ENCODE measurements at places on chromosomes 7 and 10.

DNA sequence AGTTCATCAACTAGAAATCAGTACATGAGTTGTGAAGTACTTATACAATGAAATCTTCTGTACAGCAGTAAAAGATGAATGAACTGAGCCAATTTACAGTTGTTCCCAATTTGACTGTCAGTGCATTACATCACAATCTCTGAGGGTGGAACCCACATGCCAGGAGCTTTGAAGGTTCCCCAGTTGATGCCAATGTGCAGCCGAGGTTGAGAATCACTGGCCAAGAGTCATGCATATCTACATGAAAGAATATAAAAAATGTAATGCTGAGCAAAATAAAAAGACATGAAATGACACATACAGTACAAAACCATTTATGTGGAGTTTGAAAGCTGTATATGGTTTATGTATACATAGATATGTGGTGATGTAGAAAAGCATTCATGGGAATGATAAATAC is 22.1 kb upstream of the CCNJ start:
- no peak for ATAC-seq

DNA sequence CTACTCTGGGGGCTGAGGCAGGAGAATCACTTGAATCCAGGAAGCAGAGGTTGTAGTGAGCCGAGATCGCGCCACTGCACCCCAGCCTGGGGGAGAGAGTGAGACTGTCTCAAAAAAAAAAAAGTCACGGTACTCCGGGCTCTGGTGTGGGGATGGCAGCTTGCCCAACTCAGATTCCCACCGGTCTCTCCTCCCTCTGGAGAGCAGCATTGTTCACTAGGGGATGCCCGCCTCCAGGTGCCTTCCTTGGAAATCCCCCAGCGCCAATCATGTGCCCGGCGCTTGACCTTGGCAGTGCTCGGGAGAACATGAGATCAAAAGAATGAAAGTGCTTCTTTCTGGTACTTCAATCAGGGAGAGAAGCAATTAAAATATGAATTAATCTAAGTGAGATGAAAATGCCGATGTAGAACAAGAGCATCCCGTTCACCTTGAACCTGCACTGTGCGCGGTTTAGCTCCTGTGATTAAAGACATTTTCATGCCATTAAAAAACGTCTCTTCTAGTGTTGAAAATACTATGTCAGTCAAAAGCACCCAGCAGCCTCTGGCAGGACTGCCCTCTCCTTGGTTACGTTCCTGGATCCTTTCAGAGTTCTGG is 1127.3 kb upstream of the AUTS2 start:
- no peak for ATAC-seq

DNA sequence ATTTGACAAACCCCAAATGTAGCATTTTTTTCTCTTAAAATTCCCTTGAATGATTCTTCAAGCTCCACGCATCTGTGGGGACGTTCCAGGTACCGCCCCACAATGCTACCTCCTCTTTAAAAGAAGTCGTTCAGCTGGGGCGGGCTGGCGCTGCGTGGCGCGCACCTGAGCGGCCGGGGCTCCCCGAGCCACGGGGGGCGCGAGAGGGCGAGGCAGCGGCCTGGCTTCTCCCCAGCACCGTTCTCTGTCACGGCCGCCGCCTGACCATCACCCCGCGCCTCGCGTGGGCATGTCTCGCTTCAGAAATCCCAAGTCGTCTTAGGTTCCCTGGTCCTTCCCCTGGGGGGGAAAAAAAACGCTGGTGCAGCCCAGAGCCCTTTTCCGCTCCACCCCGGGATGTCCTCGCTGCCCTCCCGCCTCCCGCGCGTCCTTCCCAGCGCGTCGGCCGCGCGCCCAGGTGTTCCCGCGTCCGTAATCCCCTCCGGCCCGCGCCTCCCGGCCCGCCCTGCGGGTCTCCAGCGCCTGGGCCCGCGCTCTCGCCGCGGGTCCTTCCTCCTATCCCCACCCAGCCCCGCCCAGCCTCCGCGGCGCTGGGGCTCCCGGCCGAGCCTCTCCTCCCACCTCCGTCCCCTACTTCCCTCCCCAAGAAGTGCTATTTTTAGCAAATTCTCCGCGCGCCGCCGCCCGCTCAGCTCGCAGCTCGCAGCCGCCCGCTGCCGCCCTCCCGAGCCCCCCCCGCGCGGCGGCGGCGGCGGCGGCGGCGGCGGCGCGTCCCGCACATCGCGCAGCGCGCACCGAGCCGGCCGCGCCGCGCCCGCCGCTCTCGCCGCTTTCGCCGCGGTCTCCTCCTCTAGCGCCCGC is 58.7 kb upstream of the PRPS1L1 start:
- ATAC-seq, result peak; percentile 86

- no peak for ATAC-seq
Observed at GRCh38 chr7:50310361-50310760, 5.8 kb downstream of the IKZF1 start.

- ATAC-seq, result no peak
Observed at GRCh38 chr10:3783682-3784432, 1.2 kb downstream of the KLF6 start.

DNA sequence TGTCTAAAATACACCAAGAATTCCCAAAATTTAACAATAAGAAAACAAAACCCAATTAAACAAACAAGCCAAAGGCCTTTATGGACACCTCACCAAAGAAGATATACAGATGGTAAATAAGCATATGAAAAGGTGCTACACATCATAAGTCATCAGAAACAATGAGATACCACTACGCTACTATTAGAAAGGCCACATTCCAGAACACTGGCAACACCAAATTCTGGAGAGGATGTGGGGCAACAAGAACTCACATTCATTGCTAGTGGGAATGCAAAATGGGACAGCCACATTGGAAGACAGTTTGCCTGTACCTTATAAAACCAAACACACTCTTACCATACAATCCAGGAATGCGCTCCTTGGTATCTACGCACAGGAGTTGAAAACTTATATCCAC is 291.4 kb downstream of the TNS3 start:
- no peak for ATAC-seq

- no peak for ATAC-seq
Observed at GRCh38 chr10:5502061-5502521, 2.7 kb upstream of the CALML5 start.

- ATAC-seq, result no peak
Observed at GRCh38 chr7:50908628-50909290, 126.1 kb upstream of the GRB10 start.

DNA sequence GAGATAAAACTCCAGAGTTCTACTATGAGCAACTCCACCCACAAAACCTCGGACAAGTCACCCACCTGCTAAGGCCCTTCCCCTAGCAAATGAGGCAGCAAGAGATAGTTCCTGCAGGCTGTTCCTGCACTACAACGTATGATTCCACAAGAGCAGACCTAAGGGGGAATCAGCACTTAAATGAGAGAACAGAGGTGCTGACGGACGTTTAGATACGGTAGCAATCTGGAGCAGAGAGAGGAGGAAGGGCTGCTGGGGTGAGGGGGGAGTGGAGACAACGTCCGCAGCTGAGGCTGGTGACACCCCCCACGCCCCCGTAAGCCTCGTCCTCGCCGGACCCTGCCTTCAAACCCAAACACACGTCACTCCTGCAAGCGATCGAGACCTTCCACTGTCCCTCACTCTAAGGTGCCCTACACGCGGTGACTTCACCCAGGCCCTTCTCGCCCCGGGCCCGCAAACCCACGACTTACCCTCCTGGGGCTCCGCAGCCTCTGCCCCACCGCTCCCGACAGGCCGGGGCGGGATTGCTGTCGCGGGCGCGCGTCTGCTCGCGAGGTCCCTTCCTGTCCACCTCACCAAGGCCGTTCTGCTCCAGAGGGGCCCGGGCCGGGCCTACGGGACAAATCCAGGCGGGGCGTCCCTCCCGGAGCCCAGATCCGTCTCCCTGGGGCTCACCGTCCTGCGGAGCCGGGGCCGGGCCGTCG is 635 bp downstream of the ZNF12 start:
- peak; percentile 37 for ATAC-seq

GRCh38 chr10:23067939-23068775 is 27.2 kb upstream of the MSRB2 start:
- peak; percentile 76 for ATAC-seq

DNA sequence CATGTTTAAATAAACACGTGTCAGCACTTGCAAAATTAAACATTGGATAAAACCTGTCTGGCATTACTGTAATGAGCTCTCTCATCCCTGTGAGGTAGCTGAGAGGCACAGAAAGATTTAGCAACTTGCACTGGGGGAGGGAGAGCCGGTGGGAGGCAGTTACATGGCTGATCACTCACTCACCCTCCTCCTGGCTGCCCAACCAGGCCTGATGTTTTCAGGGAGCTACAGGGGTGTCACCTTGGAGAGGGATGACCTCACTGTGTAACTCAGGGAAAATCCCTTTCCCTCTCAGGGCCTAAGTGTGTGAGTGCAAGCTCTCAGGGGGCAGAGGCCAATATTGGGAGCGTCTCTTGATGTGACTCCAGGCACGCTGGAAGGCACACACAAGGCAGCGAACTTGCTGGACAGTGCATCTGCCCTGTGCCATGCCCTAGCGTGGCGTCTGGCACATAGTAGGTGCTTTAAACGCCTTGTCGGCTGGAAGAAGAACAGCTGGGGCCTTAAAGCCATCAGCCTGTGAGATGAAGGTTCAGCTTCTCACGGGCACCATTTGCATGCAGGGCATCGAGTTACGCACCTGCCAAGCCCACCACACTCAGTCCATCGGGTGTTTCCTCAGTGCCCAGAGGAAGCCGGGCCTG is 51.1 kb downstream of the ELFN1 start:
- no peak for ATAC-seq

DNA sequence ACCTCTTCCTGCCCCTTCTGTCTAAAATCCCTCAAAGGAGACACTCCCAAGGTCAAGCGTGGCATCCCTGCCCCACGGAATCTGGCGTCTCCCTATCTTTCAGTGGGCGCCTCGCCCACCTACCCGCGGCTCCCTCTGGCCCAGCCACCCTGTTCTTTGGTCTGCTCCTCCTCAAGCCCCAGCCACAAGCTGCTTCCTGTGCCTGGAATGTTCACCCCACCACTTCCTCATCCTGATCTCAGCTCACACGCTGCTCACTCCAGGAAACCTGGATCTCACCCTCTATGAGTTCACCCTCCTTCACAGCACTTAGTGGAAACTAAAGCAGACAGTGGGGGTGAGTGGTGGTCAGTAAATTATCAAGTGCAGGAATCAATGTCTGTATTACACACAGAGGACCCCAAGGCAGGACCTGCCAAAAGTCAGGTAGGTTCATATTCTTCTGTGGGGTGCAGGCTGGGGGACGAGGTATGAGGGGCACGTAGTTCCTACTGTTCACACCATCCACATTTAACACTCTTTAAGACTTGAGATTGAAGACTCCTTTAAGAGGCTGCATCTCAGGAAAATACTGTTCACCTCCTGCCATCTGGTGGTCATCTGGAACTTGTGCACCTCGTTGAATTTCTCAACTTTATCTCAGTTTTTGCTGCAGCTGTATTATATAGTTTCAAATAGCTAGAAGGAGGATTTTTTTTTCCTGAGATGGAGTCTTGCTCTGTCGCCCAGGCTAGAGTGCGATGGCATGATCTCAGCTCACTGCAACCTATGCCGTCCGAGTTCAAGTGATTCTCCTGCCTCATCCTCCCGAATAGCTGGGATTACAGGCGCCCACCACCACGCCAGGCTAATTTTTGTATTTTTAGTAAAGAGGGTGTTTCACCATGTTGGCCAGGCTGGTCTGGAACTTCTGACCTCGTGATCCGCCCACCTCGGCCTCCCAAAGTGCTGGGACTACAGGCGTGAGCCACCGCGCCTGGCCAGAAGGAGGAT is 166.6 kb downstream of the ARHGAP21 start:
- no peak for ATAC-seq

GRCh38 chr7:125573126-125573525 is 643.5 kb upstream of the POT1 start:
- ATAC-seq, result no peak

DNA sequence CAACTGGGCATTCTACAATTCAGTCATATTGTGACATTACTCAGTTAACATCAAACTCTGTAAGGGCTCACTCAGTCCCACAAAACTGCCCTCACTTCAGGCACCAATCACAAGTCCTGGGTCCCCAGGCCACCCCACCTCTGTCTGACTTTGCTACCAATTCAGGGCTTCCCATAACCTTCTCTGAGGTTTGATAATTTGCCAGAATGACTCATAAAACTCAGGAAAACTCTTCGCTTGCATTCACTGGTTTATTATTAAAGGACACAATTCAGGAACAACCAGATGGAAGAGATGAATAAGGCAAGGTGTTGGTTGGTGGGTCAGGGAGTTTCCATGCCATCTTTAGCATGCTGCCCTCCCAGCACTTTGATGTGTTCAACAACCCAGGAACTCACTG is 41.3 kb downstream of the AVL9 start:
- no peak for ATAC-seq

DNA sequence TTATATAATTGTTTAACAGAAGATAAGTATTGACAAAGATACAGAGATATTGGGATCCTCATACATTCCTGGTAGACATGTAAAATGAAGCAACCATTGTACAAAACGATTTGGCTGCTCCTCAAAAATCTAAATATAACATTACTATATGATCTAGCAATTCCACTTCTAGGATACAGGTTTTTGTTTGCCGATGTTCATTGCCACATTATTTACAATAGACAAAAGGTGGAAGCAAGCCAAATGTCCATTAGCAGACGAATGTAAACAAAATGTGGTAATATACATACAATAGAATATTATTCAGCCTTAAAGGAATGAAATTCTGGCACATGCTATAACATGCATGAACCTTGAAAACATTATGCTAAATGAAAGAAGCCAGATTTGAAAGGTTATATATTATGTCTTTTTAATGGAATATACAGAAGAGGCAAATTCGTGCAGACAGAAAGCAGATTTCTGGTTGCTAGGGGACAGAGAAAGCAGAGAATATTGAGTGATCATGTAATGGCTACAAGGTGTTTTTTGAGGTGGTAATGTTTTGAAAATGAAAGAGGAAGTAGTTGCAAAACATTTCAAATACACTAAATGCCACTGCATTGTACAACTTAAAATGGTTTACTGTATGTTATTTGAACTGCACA is 44.9 kb downstream of the POLR1F start:
- no peak for ATAC-seq

DNA sequence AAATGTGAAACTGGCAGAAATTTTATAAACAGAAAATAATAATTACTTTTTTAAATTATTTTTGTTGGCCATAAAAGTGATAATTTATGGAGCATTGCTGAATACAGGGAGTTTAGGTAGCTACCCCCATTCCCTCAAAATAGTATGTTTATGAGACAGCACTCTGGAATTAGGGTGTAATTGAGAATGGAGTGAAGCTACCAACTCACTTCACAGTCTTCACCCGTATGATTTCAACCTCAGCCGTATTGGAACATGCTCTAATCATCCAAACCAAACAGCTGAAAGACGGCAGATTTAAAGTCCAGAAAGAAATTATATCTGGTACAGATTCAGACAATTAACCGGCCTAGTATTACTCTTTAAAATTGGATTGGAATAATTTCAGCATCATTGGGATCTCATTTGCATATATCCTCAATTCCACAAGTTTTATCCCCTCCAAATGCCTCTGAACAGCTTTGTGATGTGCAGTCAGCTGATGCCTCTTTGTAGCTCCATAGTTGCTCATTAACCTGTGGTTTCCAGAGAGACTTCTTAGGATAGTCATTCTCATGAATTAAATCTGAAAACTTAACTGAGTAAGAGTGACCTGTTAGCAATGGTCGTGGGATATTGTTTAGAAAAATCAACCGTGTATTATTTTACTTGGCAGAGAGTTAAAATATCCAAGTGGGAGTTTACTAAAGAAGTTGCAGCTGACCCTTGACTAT is 59.1 kb upstream of the GJD4 start:
- no peak for ATAC-seq
